ENCODE measurements at places on chromosomes 4 and X.

- H3K4me1 ChIP-seq = no peaks in the 10 kb centered on the region
- DNase-seq = no peak
- no peaks in the 10 kb centered on the region for H3K36me3 ChIP-seq
- no peaks in the 10 kb centered on the region for H3K27me3 ChIP-seq
- no peak overlapping the region for H3K4me3 ChIP-seq
- H3K27ac ChIP-seq = no peak overlapping the region
These were observed 372.3 kb downstream of the TMA16 start for GRCh38 chr4:163866728-163867315.

DNA sequence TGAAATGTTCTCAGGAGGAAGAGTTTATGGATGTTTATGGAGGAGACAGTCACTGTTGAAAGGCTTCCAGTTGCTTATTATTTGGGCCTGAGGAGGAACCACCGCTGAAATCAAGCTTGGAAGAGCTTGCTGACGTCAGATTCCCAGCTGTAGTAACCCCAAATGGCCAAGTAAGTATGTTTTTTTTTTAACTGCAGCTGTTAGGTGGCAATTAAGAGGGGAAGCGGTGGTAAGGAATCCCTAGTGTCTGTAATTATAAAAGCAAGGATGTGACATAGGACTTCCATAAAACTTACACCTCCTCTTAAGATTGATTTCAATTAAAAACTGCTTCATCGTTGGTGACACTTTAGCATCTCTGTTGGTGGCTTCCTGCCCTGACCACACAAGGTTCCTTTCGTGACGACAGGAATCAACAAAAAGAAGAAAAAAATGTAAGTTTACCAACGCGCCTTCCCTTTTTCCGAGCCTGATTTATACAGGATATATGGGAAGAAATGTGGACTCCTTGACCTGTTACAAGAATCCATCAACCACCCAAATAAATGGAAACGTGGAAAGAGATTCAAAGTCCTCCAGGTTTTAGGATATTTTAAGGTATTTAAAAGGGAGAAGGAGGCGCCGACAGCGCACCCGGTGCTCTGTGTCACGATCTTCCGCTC is 884 bp downstream of the RELL1 start:
- H3K4me3 ChIP-seq = peak overlapping the region; percentile 81
- H3K27me3 ChIP-seq = peaks cover 5% of the 10 kb centered on the region
- peak overlapping the region; percentile 91 for H3K27ac ChIP-seq
- peaks cover 25% of the 10 kb centered on the region for H3K4me1 ChIP-seq
- peaks cover 6% of the 10 kb centered on the region for H3K36me3 ChIP-seq

- H3K27ac ChIP-seq = no peak overlapping the region
- peaks cover 21% of the 10 kb centered on the region for H3K4me1 ChIP-seq
- H3K36me3 ChIP-seq = peaks cover 15% of the 10 kb centered on the region
- no peak overlapping the region for H3K4me3 ChIP-seq
- no peaks in the 10 kb centered on the region for H3K27me3 ChIP-seq
- no peak for DNase-seq
These were observed 34.7 kb downstream of the DIAPH2 start for GRCh38 chrX:96719161-96719875.

- H3K4me3 ChIP-seq = no peak overlapping the region
- H3K36me3 ChIP-seq = no peaks in the 10 kb centered on the region
- H3K27ac ChIP-seq = no peak overlapping the region
- DNase-seq = no peak
- H3K4me1 ChIP-seq = peaks cover 2% of the 10 kb centered on the region
- peaks cover 12% of the 10 kb centered on the region for H3K27me3 ChIP-seq
These were observed 93.2 kb downstream of the KDR start for GRCh38 chr4:55032179-55032578.

DNA sequence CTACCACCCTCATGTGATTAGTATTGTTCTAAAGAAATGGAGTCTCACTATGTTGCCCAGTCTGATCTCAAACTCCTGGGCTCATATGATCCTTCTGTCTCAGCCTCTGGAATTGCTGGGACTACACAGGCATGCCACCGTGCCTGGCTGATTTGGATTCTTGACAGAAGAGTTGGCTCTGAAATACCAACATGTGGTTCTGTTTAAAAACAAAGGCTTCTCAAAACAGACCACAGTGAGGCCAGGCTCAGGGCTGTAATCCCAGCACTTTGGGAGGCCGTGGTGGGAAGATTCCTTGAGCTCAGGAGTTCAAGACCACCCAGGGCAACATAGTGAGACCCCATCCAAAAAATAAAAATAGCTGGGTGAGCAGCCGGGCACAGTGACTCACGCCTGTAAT is 126.7 kb downstream of the DHRSX start:
- H3K4me3 ChIP-seq = no peak overlapping the region
- H3K4me1 ChIP-seq = peaks cover 1% of the 10 kb centered on the region

Measured in progenitor cell of endocrine pancreas (in vitro differentiated cells).